ENCODE measurements at places on chromosomes 7 and 10.

- DNase-seq: no peak
These were observed 14.0 kb downstream of the ZCCHC24 start for GRCh38 chr10:79431428-79431827.

- DNase-seq: no peak
These were observed 48.3 kb downstream of the SLC37A3 start for GRCh38 chr7:140350056-140350455.

DNA sequence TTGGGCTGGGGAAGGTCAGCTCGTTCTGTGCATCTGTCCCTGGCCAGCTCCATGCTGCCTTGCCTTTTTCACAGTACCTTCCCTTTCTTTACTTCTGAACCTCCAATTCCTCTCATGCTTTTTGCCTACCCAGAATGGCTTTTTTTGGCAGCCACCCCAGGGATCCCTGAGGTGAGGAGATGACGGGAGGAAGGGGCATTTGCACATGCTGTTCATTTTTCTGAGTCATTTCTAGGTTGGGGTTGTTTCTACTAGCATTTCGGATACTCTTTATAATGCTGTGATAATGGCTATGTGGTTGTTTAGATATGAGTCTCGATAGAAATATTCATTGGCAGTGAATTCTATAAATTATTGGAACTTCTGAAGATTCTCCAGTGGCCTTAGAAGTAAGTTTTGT, 415.1 kb upstream of the FZD8 start:
- DNase-seq: no peak

- DNase-seq: no peak
These were observed 33.1 kb downstream of the HBP1 start for GRCh38 chr7:107201795-107202450.

- DNase-seq: no peak
These were observed 223.3 kb upstream of the HGF start for GRCh38 chr7:81993186-81993585.

DNA sequence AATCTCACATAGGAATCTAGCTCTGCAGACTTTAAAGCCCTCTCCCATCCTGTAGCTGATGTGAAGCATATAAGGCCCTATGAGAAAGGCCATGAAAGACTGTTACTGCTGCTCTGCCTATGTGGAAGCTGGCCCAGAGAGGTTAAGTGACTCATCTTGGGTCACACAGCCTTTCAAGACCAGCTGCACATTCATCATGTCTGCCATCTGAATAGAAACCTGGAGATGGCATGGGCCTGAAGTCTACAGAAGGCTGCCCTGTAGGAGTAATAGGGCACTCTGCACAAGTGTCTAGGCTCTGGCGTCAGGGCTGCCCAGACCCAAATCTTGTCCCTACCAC, 59.4 kb upstream of the COL13A1 start:
- no peak for DNase-seq

DNA sequence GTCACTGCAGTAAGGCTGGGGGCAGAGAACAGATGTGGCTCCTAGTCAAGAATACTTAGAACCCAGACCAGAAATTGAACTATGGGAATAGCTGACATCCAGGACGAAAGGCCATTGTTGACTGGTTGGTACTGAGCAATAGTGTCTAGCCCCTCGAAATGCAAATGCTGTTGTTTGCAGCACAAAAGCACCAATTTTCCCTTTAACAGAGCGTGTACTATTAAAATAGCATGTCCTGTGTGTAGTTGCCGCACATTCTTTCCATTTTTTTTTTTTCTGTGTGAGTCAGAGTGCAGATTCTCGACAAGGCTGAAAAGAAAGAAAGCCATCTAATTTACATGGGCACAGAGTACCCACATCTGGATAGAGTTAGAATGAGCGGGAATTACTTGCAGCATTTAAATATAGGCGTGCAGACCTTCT, 302.4 kb downstream of the PTEN start:
- DNase-seq: no peak

DNA sequence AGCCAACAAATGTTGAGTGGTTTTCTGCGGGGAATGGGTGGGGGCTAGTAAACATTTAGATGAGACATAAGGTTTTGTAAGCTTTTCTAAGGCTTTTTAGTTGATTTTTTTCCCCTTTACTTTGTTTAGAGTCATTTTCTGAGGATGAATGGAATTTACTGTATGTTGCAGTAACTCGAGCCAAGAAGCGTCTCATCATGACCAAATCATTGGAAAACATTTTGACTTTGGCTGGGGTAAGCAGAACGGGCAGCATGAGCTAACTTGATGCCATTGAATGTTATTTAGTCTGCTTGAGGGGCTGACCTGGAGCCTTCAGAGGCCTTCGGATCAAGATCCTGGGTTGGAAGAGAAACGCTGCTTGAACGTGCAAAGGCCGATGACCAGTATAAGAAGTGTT, 37.3 kb downstream of the FBH1 start:
- DNase-seq: no peak

DNA sequence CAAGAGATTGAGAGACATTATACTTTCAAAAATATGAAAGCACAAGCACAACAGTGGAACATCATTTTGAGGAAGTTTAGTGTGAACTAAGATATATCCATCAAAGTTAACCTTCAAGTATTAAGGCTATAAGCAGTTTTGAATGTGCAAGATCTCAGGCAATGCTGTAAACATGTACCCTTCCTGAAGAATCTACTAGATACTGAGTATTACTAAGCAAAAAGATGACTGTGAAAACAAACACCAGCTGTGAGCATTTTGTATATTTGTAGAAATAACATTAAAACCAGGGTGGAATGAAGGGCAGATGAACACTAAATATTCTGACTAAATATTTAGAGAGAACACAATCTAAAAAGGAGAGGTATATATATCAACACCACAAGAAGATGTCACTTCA, 41.3 kb upstream of the ADRA2A start:
- no peak for DNase-seq

GRCh38 chr10:79399223-79399831, 46.1 kb downstream of the ZCCHC24 start:
- no peak for DNase-seq

DNA sequence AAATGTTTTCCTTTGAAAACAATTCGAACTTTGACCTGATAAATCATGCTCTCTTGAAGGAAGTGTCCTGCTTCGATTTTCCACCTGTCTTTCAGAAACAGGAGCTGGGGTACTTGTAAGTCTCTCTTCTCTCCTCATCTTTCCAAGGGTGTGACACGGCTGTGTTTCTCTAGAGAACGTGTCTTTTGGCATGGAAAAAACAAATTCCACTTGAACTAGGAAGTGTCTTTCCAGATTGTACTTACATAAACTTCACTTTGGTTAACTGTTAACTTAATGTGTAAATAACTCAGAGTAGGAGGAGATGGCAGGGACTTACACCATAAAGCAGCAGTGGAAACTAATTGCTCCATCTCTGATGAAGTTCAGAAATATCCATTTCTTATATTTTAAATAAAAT, 4.2 kb upstream of the CALCR start:
- no peak for DNase-seq

- DNase-seq: no peak
These were observed 20.2 kb downstream of the PDCD11 start for GRCh38 chr10:103416436-103417147.

GRCh38 chr10:131315344-131315743, 3.8 kb upstream of the TCERG1L start:
- DNase-seq: no peak

- no peak for DNase-seq
These were observed 29.7 kb downstream of the ANXA8 start for GRCh38 chr10:47454008-47454779.

DNA sequence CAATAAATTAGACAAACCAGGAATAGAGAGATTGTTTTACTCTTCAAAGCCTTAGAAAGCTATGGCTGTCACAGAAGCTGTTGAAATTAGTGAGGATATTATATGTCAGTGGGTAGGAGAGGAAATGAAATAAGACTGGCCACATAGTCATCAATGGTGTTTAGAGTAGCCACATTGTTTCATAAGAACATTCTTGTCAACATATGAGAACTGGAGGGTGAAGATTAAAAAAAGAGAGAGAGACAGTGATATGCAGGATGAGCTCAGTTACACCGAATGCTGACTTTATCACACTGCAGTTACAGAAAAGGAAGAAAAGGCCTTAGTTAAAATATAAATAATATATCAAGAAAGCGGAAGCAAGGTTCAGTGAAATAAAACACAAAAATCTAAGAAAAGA, 412.0 kb downstream of the CNTNAP2 start:
- DNase-seq: no peak

DNA sequence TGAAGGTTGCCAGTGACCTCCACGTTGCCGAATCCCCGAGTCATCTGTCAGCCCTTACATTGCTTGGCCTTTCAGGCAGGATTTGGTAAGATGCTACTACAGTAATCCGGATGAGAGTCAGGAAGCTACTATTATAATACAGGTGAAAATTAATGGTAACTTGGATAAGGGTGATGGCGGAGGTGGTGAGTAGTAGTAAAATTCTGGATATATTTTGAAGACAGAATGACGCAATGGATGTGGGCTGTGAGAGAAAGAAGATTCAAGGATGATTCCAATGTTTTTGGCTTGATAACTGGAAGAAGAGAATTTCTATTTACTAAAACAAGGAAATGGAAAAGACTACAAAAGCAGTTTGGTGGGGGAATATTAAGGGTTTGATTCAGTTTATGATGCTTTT, 1.4 kb upstream of the DNAJB12 start:
- no peak for DNase-seq

GRCh38 chr10:35693800-35694199, 51.7 kb upstream of the FZD8 start:
- no peak for DNase-seq

DNA sequence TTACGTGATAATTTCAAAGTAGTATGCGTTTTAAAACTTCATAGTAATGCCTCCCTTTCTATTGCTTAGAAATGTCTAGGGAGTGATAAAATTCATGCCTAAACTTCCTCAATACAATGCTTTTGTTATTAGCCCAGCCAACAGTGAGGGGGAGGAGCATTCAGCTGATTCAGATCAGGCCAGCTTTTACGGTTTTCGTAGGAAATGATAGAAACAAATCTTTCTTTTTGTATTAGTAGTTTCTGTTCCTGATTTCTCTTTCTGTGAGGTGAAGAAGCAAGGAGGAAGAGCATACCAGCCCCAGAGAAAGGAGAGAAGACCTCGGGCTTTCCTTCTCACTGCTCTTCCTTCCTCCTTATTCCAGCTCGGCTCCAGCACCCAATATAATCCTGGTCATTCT, 35.2 kb upstream of the ITPRID1 start:
- no peak for DNase-seq

DNA sequence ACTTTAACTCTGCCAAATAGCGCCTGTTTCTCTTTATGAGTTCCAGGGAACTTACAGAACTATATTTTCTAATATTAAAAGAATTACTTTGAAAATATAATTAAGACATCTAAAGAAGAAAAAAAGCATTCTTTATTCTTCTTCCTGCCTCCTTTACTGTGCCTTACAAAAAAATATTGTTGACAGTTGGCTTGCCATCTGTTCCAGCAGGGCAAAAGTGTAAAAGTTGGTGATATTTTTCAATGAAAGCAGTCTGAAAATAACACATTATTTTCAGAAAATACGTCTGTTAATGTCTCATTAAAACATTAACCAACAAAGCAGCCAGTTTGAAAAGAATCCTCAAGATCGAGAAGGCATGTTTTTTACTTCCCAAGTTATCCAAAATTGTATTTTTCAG, 1032.2 kb upstream of the LRRTM3 start:
- DNase-seq: no peak

DNA sequence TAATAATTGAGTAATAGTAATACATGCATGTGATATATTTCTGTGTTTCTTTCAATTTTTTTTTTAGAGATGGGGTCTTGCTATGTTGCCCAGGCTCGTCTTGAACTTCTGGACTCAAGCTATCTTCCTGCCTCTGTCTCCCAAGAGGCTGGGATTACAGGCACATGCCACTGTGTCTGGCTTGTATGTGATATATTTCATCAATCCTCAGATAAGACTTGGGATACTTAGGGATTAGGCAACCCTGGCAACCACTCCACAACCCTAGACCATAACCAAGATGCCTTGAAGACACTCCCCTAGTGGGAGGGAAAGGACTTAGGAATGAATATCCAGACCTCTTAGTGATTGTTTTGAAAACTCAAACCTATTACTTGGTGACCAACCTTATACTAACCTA, 154.8 kb downstream of the CCDC3 start:
- DNase-seq: no peak

GRCh38 chr10:12435348-12435747, 86.0 kb downstream of the CAMK1D start:
- DNase-seq: no peak

- no peak for DNase-seq
These were observed 8.5 kb upstream of the ZNF467 start for GRCh38 chr7:149781921-149782320.

DNA sequence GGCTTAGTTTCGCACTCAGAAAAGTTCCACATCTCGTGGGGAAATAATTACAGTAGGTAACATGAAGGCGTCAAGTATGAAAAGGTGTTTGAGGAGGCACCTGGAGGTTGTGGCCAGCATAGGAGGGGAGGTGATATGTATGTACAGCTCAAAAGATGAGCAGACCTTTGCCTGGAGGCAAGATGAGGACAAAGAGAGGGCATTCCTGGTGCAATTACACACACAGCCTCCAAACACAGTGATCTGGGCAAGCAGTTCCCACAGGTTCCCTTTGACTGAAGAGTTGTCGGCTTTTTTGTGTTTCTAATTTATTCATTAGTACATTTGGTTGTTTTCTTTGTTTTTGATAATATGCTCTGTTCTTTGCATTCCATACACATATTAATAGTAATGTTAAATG, 46.9 kb downstream of the CDK14 start:
- DNase-seq: no peak

GRCh38 chr7:8435590-8436545, 2.5 kb downstream of the NXPH1 start:
- DNase-seq: no peak

DNA sequence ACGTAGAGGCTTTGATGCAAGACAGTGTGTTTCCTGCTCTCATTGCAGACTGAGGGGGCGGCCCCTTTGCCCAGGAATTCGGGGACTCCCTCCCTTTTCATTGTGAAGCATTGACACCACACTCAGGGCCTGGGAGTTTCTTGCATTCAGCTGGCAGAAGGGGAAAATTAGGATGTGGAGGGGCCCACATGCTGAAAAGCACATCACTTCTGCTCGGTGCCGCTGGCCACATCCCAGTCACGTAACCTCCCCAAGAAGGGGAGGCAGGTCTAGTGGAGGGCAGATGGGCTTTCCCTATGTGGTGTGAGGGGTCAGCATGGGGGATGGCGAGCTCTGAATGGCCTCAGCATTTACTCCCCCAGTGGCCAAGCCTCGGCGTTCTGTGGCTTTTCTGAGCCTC, 47.9 kb downstream of the ADCY1 start:
- no peak for DNase-seq

- no peak for DNase-seq
These were observed 6.4 kb downstream of the NFKB2 start for GRCh38 chr10:102401735-102402511.

DNA sequence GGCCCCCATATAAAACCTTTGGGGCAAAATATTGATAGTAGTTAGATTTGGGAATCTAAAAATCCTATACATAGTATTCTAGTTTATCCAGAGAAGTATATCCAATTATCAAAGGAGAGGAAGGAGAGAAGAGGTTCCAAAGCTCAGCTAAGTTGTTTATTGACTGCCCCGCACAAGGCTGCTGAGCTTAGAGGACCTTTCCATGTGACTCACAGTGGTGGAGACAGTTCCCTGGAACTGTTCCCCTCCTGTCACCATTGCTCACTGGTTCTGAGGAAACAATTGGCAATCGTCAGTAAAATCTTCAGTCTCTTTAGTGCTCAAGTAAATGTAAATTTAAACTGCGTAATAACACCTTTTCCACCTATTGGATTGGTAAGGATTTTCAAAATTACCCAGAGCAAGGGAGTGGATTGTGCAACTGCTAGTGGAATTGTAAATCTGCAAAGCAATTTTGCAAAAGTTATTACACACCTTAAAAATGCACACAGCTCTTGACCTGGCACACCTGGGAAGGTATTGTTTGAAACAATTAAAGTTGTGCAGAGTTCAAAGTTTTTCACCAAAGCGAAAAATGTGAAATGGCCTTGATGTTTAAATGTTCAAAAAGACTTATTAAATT, 63.1 kb downstream of the EEPD1 start:
- DNase-seq: no peak

Data from stimulated activated CD8-positive, alpha-beta memory T cell treated with anti-CD3 and anti-CD28 coated beads, Interleukin-15, amount 100 ng/mL, for 24 hours (primary cell).